Right forelimb (tissue), 1 donor: ENCODE measurements at places on chromosomes 6 and 20.

GRCh38 chr6:88119769-88120168 is 46.4 kb downstream of the CNR1 start:
- no peak for DNase-seq

DNA sequence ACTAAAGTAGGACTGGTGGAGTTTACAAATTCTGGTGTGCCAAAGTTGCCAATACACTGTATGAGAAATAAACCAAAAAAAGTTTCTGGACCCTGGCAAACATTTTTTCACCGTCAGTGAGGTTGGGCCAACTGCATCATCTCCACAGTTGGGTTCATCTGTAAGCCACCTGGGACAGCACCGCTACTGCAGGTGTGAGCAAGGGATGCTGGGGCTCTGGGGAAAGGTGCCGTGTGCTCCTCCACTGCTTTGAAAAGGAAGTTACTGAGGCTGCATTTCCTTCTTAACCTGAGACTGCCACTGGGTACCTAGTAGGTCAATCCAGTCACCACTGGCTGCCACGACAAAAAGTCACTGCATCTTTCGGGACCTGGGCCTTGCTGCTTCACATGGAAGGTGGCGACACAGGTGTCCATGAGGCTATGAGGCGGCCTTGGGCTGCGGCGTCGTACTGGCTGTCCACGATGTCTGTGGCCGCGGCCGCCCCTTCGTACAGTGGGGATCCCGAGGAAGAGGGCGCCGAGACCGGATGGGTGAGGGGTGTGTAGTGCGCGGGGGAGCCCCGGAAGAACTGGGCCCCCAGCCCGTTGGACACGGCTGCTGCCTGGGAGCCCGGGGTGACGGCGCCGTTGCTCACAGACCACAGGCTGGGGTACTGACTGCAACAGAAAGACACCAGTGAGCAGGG is 9.6 kb downstream of the TBXT start:
- DNase-seq = no peak

GRCh38 chr6:101302593-101302992 is 90.9 kb upstream of the GRIK2 start:
- no peak for DNase-seq

DNA sequence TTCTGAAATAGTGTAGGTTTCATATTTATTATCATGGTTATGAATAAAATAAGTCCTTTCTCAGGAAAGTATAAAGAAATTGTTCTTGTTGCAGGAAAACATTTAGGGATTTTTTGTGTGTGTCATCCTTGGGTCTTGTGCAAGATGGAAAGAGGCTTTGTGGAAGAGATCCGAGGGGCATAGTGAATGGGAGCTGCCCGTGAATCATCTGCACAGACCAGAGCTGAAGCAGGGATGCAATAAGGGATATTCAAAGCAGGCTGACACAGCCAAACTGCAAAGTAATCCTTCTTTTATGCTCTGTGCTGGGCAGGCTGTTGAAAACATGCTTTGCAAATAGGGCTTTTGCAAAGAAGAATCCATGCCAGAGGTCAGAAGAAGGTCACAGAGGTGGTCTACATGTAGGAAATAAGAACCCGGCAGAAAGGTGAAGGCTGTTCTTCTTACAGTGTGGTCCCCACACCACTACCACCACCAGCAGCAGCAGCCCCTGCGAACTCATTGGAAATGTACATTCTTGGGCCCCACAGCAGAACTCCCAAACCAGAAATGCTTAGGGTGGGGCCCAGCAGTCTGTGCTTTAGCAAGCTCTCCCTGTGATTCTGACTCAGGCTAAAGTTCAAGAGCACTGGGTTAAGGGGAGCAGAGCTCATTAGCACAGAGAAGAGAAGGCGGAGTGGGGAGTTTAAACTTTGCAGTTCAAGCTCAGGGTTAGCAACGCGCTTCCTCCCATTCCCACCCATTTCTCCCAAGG is 237.6 kb downstream of the QKI start:
- DNase-seq = no peak

DNA sequence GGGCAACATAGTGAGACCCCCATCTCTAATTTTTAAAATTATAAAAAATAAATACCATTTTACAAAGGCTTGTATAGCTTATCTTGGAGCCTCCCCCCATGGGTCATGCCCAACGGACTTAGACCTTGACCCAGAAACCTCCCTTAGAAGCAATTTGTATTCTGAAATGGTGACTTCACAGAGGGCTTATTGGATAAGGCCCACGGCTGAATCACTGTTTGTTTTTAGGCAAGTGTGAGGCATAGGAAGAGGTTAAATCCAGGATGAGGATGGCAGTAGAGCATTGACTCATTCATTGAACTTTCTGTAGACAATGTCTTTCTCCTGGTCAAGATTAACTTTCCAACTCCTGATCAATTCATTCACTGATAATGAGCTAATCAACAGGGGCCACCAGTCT is 6.2 kb upstream of the SNAI1 start:
- DNase-seq = no peak

DNA sequence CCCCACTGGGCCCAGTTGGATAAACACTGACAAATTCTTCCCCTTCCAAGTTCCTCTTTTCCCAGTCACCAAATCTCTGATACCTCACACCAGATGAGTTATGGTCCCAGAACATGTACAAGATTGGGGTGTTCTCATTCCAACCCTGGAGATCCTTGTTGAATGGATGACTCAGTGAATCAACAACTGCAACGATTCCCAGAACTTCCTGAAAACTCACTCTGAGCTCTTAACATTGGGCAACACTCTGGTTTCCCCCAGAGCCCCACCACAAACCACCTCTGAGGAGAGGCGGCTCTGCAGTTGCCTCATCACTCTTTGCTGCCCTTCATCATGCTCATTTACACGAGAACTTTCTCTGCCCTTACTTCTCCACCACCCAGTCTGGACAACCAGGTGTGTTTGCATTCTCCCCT is 115.2 kb downstream of the MRPL14 start:
- peak; percentile 32 for DNase-seq

DNA sequence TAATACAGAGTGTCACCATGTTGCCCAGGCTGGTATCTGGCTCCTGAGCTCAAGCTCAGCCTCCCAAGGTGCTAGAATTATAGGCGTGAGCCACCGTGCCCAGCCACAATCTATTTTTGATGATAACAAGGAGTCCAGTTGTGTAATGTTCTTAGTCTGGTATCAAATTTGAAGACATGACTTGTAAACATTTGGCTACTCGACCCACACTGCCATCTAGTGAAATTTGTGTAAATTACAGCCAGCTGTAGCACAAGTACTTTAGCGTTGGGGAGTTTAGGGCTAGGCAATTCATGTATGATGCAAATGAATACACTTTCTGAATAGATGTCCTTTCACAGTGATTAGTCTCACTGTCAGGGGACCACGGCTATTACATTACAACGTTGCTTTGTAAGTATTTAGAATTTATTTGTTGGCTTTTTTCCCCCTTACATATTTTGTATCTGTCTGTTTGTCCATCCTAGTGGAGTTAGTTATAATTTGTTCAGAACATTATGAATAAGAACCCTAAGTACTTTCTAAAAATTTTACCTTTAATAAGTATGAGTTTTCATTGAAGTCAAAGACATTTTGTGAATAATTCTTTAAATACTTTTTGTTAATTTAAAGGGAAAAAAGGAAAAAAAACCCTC is 139.7 kb downstream of the PRDM13 start:
- DNase-seq = peak; percentile 61

DNA sequence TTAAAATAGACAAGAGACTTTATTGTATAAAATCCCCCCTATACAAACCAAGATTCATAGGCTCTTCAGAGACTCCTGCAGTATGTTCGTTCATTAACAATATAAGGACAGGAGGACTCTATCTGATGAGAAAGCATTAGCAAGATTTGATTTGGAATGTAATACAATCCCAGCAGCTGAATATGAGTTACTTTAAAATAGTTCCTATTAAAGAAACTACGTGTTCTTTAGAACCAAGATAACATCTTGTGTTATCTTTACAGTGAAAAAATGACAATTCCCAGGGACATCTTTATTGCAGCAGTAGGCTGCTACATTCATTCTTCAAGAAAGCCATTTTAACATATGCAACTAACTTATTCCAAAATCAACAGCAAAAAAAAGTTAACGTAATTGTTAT is 1360.1 kb upstream of the GJE1 start:
- no peak for DNase-seq

GRCh38 chr6:163296835-163297519 is 117.5 kb upstream of the QKI start:
- DNase-seq = no peak

GRCh38 chr20:23136893-23137745 is 51.0 kb upstream of the CD93 start:
- no peak for DNase-seq

GRCh38 chr6:21679761-21680265 is 86.3 kb downstream of the SOX4 start:
- no peak for DNase-seq

DNA sequence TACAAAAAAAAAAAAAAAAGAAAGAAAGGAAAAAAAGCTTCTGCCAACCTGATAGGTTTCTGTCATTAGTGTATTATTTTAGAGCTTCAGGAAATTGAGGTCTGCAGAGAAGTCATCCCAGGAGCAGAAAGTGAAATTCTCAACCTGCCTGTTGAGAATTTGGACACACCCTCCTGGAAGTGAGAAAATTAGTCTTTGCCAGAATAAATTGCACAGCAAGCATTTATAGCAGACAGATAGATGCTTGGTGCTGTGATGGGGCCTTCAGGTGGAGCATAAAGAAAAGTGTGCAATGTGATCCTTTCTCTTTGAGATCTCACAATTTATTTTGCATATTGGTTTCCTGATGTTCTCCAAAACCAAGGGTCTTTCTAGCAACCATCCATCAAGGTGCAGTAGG is 4.7 kb downstream of the BTN2A2 start:
- DNase-seq = no peak

- no peak for DNase-seq
These were observed 65.8 kb downstream of the TBC1D7 start for GRCh38 chr6:13262302-13263230.

DNA sequence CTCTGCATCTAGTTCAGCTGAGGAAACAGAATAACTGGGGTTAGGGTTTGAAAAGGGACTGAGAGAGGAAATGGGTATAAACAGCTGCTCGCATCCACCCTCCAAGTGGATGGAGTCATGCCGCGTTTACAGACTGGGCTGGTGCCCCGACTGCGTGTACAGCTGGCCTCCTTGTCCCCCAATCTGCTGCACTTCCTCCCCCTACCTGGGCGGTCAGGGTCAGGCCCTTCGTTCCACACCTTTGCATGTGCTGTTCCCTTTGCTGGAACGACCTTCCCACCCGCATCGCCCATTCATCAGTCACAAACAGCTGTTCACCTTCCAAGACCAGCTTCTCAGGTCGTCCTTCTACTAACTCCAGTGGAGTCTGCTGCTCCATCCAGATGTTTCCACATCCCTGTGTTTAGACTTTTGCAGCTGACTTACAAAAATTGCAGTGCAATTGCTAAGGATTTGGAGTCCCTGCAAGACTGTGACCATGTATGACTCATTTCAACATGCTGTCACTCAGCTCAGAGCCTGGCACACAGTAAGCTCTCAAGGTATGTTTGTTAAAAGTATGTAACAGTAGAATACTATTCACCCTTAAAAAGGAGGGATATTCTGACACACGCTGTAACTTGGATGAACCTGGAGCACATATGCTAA is 129.3 kb downstream of the DTNBP1 start:
- no peak for DNase-seq

- DNase-seq = no peak
These were observed 252.8 kb upstream of the PLN start for GRCh38 chr6:118295336-118295735.

DNA sequence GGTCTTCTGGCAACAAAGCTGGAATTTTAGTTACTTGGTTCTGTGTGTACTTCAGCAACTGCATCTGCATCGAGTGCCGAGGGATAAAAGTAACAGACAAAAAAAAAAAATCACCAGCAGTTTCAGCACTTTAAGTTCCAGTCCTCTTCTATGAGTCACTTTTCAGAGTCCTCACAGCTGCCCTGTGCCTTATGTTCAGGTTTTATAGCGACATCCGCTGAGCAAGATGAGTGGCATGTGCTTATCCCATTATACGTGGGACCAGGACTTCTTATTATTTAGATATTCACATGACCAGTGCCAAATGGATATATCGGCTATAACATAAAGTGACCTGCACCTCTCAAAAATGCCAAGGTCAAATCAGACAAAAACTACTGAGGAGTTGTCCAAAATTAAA is 242.9 kb downstream of the FOXA2 start:
- no peak for DNase-seq

DNA sequence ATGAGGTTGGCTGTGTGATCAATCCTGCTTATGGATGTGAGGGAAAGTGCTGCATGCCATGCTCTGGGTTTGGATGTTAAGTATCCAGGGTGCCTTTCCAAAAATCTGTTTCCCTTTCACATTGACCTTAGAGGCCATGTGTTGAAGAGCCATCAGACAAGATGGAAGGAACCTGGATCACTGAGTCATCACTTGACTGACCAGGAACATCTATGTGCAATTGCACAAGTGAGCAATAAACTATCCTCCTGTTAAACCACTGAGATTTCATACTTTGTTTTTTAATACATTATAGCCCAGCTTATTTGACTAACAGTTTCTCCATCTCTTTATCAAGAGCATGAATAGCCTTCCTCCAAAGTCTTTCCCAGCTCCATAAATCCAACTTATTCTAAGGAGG is 17.8 kb upstream of the TMEM14A start:
- no peak for DNase-seq

DNA sequence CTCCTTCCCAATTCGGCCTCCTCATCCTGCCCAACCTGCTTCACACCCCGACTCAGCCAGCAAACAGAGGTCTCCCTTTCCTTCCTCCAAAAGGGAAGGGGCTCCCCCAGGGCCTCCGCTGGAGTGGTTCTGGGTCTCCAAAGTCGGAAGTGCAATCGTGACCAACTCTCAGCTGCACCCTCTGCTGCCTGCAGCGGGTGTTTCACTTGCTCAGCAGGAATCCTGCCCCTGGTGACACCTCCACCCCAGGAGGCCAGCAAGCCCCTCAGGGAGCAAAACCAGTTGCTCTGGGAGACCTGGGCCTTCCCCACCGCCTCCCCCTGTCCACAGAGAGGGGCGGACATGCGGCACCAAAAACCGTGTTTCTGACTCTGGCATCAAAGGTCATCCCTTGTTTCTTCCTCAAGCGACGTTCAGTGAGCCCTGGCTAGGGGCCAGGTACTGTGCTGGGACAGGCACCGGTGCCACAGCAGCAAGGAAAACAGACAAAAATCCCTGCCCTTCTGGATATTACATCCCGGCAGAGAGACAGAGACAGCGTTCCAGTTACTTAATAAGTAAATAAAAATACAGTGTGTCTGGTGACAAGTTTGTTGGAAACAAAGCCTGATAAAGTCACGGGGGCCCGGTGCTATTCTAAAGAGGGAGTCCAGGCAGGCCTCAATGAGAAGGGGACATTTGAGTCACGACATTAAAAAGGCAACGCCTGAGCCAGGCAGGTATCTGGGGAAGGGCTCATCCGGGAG is 219.0 kb downstream of the BMP7 start:
- DNase-seq = no peak

- DNase-seq = no peak
These were observed 379.9 kb downstream of the CD109 start for GRCh38 chr6:74075896-74076295.

DNA sequence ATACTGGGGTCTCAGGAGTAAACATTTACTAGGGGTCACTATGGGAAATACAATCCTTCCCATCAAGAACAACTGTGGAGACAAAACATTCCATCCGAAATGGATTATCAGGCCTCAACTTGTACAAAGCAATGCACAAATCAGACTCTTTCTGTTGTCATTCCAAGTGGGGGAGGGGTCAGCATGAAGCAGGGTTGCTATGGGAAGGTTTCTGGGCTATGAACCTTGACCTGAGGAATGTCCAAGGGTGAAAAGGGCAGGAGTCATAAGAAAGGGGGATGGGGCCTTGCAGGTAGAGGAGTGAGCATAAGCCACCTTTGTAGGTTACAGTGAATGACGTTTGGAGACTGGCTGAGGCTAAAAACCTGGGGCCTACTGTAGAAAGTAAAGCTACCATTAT is 3.1 kb downstream of the METTL24 start:
- DNase-seq = no peak

GRCh38 chr6:129359811-129360681 is 349.9 kb downstream of the ARHGAP18 start:
- DNase-seq = no peak
